ENCODE measurements at places on chromosomes 4 and X. TPM values are rescaled to one million over a fixed set of nuclear protein-coding genes. Genes with fewer than 3 reads are reported as not detected.

HPSE gene
- 1.0 TPM for total RNA-seq

RENBP gene
- total RNA-seq: not detected

FGFR3 gene
- total RNA-seq: 0.97 TPM

GPRIN3 gene
- not detected for total RNA-seq

All from GM23248 (cell line).